A549 treated with RU486 at 1 μM for 4 hours (cell line): ENCODE measurements at places on chromosomes 2 and 18. TPM values are rescaled to one million over a fixed set of nuclear protein-coding genes. Genes with fewer than 3 reads are reported as not detected.

Gene SFTPB
- 0.09 to 0.37 TPM (median 0.12 TPM) in 4 of 5 replicates, not detected in the other for total RNA-seq

Gene TCF4
- 1.8 to 2.5 TPM (median 2.0 TPM) in 5 replicates for total RNA-seq

Gene COLEC11
- total RNA-seq: 0.39 to 0.76 TPM (median 0.60 TPM) in 5 replicates

Gene ADD2
- 20.0 to 28.1 TPM (median 23.1 TPM) in 5 replicates for total RNA-seq

Gene ERICH2
- total RNA-seq: not detected in 5 replicates

Gene SLC9A4
- not detected in 5 replicates for total RNA-seq

Gene POTEI
- total RNA-seq: not detected in 5 replicates

Gene CPS1
- 5.1 to 7.6 TPM (median 7.1 TPM) in 5 replicates for total RNA-seq

Gene RPRD1A
- 14.9 to 22.8 TPM (median 22.5 TPM) in 5 replicates for total RNA-seq

Gene LOXHD1
- not detected in 5 replicates for total RNA-seq

Gene CTAGE1
- not detected in 5 replicates for total RNA-seq

Gene ANKRD53
- total RNA-seq: not detected in 5 replicates

Gene KCNF1
- total RNA-seq: 24.5 to 43.7 TPM (median 39.9 TPM) in 5 replicates

Gene GATA6
- total RNA-seq: 2.0 to 2.9 TPM (median 2.6 TPM) in 5 replicates

Gene CPO
- total RNA-seq: not detected in 5 replicates

Gene IL1RL2
- total RNA-seq: 0.05 TPM in 1 of 5 replicates, not detected in the others

Gene CCBE1
- 9.2 to 13.7 TPM (median 9.7 TPM) in 5 replicates for total RNA-seq

Gene KLHL14
- not detected in 5 replicates for total RNA-seq

Gene REG3A
- total RNA-seq: not detected in 5 replicates

Gene DOK6
- total RNA-seq: not detected in 5 replicates

Gene EFEMP1
- total RNA-seq: 31.1 to 51.4 TPM (median 40.9 TPM) in 5 replicates

Gene VWC2L
- not detected in 5 replicates for total RNA-seq

Gene PLA2R1
- 1.4 to 2.9 TPM (median 2.6 TPM) in 5 replicates for total RNA-seq

Gene ONECUT2
- 0.21 to 0.48 TPM (median 0.37 TPM) in 5 replicates for total RNA-seq

Gene PROKR1
- total RNA-seq: not detected in 5 replicates

Gene SGPP2
- 0.11 to 0.33 TPM (median 0.20 TPM) in 5 replicates for total RNA-seq

Gene ACOXL
- total RNA-seq: not detected in 5 replicates

Gene SATB2
- total RNA-seq: 3.1 to 3.7 TPM (median 3.6 TPM) in 5 replicates

Gene C1QL2
- 0.07 to 0.15 TPM (median 0.11 TPM) in 4 of 5 replicates, not detected in the other for total RNA-seq

Gene KCNG2
- total RNA-seq: not detected in 5 replicates

Gene RTN4
- total RNA-seq: 337 to 523 TPM (median 480 TPM) in 5 replicates

Gene GAD1
- 0.39 to 0.63 TPM (median 0.42 TPM) in 5 replicates for total RNA-seq

Gene ERFE
- total RNA-seq: 6.1 to 10.0 TPM (median 8.4 TPM) in 5 replicates

Gene SERPINB11
- total RNA-seq: 0.22 TPM in 1 of 5 replicates, not detected in the others

Gene KCNS3
- 0.87 to 1.3 TPM (median 1.1 TPM) in 5 replicates for total RNA-seq
